Bronchial epithelial cell (primary cell): ENCODE measurements at places on chromosomes 2 and 18. TPM values are rescaled to one million over a fixed set of nuclear protein-coding genes. Genes with fewer than 3 reads are reported as not detected.

GRCh38 chr2:27798948-27799645 lies 27.6 kb downstream of the MRPL33 start:
- DNase-seq: peak; percentile 100

- peak; percentile 4 for DNase-seq
These were observed 205.1 kb downstream of the NDUFA10 start for GRCh38 chr2:239819974-239820555.

- no peak for DNase-seq
These were observed 54.7 kb downstream of the MYO1B start for GRCh38 chr2:191299866-191300265.

The DPY30 gene
- total RNA-seq: 60.3 and 75.7 TPM in 2 replicates

GRCh38 chr2:150389447-150389846 lies 98.0 kb downstream of the RND3 start:
- DNase-seq: no peak

The RAX gene
- not detected in 2 replicates for total RNA-seq

GRCh38 chr2:60925994-60926740 lies 44.8 kb downstream of the REL start:
- DNase-seq: peak; percentile 53

The HOXD10 gene
- total RNA-seq: not detected in 2 replicates

The TAF4B gene
- 2.3 and 6.6 TPM in 2 replicates for total RNA-seq

DNA sequence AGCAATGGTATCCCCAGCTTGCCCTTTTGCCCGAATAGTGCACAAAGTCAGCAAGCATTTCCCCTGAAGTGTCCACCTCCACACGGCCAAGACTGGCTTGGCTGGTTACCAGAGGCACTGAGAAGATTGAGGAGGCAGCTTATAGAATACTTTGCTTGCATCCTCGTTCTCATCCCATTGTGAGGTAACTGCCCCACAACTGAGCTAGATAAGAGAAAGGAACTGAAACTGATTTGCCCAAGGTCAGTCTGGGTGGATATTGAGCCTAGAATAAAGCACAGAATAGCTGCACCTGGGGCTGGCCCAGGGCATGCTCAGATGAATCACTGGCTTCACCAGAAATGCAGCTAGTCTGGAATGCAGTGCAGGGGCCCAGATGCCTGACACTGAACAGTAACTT lies 32.7 kb upstream of the MAP4K3 start:
- DNase-seq: peak; percentile 70

The DCDC2C gene
- total RNA-seq: not detected in 2 replicates

The FBXO15 gene
- 0.13 TPM in 1 of 2 replicates, not detected in the other for total RNA-seq

DNA sequence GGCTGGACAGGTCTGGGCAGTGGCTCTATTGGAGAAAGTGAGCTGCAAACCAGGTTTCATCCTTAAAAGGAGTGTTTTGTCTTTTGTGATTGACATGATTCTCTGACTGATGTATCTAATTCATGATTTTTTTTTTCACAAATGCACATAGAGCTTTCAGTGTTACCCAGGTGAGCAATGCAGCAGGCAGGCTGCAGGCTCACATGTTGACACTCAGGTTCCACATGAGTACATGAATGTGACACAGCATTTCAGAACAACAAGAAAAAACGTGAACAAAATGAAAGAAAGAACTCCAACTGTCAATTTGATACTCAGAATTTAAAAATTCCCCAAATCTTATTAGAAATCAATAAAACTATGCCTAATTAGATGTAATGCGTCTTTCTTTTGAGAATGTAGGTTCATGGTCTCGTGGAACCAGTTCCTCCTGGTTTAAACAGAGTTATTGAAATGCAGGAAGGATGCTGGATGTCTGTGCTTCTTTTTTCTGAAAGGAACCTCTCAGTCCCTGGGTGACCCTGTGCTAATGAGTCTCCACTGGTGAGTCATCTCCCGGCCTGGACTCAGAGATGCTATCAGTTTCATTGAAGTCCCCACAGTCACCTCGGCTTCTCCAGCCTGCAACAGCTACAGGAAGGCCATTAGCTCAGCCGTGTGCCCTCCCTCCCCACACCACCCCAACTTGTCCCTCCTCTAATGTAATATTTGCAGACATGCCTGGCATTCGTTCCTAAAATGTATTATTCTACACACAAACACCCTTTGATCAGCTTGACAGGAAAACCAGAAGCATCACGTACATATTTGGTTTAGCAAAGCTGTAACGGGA lies 430.4 kb downstream of the LPIN1 start:
- peak; percentile 57 for DNase-seq

The IL36G gene
- 0.51 TPM in 1 of 2 replicates, not detected in the other for total RNA-seq

DNA sequence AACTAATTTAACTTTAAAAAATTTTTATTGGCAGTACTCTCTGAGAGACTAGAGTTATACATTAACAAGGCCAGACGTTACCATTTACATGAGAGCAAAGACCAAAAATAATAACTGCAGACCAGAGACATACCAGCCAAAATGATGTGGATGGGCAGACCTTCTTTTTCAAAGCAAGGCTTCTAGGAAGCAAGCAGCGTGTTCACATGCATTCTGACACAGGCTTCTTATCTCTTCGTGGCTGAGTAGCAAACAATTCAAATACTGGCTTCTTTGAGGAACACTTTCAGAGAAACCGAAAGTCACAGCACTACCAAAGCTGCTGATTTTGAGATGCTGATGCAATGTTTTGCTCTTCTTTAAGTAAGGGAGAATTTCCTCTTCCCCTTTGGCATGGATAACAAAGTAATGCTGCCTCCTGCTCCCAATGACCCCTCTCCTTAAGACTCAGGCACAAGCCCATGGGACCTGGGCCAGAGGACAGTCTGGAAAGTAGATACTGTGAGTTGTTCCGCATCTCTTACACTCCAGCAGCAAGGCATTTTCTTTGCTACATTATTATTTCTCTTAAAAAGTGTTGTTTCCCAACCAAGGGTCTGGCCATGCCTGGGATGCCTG lies 181.9 kb downstream of the MREG start:
- no peak for DNase-seq

The UGT1A3 gene
- total RNA-seq: 2.7 TPM in 1 of 2 replicates, not detected in the other

DNA sequence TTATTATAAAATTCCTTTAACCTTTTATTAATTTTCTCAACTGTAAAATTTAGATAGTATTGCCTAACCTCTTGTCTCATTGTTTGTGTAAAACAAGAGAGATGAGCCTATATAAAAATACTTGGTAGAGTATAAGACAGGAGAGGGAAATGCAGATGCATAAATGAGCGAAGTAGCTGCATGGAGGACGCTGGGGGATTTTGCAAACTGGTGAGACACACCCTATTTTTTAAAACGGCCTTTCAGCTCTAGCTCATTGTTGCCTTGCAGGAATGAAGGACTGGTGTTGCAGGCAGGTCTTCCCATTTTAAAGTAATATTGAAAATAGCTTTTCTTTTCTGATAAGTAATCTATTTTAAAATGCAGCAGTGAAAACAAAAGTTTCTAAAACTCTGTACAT lies 435.3 kb upstream of the HNRNPA3 start:
- no peak for DNase-seq

The GPC1 gene
- 65.8 and 103 TPM in 2 replicates for total RNA-seq

The DPP10 gene
- under 0.01 and 0.26 TPM in 2 replicates for total RNA-seq

GRCh38 chr18:9048236-9048635 lies 54.3 kb upstream of the NDUFV2 start:
- DNase-seq: no peak

DNA sequence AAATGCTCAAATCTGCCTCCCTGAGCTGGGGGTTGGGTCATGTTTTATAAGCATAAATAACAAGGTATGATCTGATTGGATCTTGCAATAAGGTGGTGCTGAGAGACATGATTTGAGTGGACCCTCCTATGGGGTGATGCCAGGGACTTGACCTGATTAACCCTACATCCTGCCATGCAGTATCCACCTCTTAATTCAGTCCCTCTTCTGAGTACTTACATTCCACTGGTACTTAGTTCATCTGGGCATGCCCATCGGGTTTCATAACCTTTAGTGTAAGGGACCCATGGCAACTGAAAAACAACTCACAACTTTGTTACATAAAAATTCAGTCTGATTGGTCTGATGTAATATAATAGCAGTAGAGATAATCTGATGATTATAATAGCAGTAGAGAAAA lies 397.9 kb upstream of the HNMT start:
- peak; percentile 20 for DNase-seq

DNA sequence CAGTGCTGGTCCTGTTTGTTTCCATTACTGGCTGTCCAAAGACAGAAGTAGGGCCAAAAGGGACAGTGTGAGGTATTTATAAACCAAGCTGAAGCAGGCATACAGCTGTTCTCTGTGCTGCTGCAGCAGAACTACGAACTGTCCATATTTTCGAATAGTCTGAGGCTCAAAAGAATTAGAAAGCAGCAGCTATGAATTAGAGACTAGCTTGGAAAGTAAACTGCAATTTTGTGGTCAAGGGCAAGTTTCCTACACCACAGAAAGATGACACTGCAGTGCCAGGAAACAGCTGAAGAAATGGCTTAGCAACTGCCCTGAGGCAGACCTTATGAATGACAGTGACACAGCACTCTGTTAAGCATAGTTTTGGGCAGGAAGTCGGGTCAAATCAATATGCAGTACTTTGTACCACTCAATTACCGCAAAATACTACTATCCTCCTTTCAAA lies 125.3 kb downstream of the TMEM131 start:
- peak; percentile 74 for DNase-seq

- DNase-seq: no peak
These were observed 8.6 kb downstream of the KANSL1L start for GRCh38 chr2:210162466-210163124.

The TMEM198 gene
- under 0.01 and 0.13 TPM in 2 replicates for total RNA-seq

- DNase-seq: peak; percentile 37
These were observed 97.9 kb upstream of the KLHL29 start for GRCh38 chr2:23286758-23287704.

DNA sequence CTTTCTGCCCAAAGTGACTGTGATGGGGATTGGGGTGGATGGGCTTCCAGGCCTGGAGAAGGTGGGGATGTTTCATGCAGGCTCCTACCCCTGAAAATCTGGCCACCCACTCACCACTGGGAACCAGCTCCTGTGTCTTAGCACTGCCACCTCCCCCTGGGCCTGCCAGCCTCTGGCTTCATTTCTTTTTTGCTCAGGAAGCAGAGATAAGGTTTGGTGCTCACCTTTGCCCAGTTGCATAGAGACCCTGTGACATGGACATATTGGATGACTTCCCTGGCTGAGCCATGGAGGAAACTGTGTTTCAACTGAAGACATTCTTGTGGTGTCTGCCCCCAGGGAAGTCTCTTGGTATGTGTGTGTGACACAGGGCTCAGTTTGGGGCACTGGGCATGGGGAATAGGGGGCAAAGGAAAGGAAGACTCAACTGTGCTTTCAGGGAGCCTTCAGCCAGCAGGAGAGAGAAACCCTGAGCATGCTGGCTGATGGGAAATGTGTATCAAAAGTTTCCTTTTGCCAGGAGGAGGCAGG lies 16.7 kb downstream of the CTIF start:
- DNase-seq: no peak

The PSD4 gene
- total RNA-seq: 25.0 and 27.0 TPM in 2 replicates

GRCh38 chr2:218701806-218702205 lies 8.8 kb upstream of the TTLL4 start:
- no peak for DNase-seq

DNA sequence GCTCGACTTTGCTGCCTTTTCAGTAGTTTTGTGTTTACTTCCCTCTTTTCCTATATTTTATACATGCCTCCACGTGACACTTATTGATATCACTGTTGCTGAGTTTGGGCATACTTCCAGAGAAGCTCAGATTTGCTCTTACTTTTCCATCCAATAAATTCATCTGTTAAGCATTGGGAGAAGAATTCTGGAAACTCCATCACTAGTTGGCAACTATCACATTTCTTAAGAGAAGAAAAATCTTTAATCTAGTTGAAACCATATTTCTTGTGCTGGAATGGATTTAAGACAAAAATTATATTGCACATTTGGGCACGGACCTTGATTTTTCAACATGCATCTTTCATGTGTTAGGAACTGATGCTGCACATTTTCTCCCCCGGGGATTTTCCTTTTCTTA lies 52.6 kb upstream of the CPO start:
- DNase-seq: no peak

DNA sequence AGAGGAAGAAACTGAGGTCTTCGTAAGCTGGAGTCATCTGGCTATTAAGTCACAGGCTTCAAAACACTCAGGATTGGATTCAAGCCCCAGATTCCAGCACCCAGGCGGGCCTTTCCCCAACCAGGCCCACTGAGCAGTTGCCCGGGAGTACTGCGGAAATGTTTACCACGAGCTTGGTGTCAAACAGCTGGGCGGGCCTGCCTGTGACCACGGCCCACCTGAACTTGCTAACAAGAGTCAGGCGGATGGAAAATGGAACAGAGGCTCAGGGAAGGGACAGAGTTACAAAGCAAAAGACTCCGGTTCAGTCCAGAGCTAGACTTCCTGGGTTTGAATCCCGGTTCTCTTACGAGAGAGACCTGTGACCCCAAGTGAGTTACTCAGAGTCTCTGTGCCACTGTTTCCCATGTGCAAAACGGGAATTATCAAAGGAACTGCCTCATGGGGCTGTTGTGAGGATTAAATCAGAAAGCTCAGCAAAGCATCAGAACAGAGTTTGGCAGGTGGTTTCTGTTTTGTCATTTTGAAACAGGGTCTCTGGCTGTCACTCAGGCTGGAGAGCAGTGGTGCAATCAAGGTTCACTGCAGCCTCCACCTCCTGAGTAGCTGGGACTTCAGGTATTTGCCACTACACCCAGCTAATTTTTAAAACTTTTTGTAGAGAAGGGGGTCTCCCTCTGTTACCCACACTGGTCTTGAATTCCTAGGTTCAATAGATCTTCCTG lies 49.0 kb upstream of the TFCP2L1 start:
- DNase-seq: no peak

DNA sequence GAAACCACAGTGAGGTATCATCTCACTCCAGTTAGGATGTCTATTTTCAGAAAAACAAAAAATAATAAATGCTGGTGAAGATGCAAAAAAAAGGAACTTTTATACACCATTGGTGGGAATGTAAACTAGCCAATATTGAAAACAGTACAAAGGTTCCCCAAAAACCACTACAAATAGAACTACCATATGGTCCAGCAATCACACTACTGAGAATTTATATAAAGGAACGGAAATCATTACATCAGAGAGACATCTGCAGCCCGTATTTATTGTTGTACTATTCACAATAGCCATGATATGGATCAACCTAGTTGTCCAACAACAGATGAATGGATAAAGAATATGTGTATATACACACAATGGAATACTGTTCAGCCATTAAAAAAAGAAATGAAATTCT lies 52.0 kb downstream of the ORC4 start:
- DNase-seq: no peak

The ASAP2 gene
- total RNA-seq: 20.0 and 25.5 TPM in 2 replicates

The EVA1A gene
- total RNA-seq: 4.6 and 5.8 TPM in 2 replicates

The RGPD4 gene
- not detected in 2 replicates for total RNA-seq

GRCh38 chr2:218014706-218015585 lies 12.2 kb upstream of the TNS1 start:
- no peak for DNase-seq
